ENCODE measurements at places on chromosomes 3 and 15. TPM values are rescaled to one million over a fixed set of nuclear protein-coding genes. Genes with fewer than 3 reads are reported as not detected.

Gene HTR3C
- not detected for polyA plus RNA-seq

DNA sequence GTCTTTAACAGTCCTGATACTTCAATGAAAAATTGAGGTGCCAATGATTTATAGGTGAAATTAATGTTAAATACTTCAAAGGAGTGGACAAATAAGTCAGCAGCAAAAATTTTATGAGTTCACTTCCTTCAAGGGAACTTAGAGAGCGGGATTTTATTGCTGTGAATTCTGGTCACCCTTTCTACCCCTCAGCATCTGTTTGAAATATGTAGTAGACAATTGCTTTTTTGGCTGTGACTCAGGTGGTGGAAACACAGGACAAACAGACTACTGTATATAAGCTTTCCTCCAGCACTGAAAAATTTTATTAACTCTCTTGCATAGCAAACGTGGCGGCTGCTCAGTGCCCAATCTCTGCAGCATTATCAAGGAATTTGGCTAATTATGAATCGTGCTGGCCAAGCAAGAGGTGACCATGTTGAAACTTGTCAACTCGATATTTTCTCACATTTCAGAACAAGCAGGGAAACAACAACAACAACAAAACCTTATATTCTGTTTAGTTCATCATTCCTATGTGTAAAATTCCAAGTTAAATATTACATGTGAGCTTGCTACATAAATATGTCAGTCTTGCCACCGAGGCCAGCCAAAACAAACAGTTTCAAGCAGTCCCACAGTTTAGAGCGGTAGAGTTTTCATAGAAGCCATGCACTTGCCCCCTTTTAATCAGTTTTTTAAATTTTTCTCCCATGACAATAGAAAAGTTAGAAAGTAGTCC, 420.2 kb downstream of the FOXP1 start:
- DNase-seq: no peak

DNA sequence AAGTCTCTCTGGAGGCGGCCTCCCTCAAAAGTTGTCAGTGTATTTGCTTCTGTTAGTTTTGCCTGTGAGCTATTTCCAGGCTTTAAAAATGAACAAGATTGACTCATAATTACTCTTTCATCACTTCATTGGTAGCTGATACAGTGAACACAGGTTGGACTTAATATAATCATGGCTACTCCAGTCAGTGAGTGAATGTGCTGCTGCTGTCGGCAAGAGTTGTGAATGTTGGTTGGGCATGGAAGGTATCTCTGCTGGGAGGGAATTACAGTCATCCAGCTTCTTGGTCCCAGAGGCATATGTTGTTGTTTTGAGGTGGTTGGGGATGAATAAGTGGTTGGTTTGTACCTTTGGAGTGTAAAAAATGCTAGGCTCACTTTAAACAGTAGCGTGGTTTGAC, 11.5 kb downstream of the TCF12 start:
- no peak for DNase-seq

DNA sequence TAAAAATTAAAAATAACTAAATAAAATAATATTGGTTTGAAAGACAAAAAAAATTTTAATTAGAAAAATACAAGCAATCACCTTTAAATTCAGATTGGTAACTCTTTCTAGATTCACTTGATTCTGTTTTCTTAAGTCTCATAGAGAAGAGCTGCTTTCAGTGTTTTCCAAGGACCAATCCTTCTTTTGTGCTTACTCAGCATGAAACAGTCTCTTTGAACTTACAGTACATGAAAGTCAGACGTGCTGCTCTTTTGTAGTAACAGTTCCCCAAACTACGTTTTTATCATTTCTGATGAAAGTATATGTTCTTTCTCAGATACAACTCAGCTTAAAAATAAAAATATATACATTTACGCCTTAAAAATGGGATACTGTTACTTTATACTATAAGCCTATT, 171.9 kb upstream of the CCDC54 start:
- DNase-seq: no peak

Gene CMTM8
- polyA plus RNA-seq: 12.5 TPM

Gene DNAJB11
- polyA plus RNA-seq: 70.2 TPM

DNA sequence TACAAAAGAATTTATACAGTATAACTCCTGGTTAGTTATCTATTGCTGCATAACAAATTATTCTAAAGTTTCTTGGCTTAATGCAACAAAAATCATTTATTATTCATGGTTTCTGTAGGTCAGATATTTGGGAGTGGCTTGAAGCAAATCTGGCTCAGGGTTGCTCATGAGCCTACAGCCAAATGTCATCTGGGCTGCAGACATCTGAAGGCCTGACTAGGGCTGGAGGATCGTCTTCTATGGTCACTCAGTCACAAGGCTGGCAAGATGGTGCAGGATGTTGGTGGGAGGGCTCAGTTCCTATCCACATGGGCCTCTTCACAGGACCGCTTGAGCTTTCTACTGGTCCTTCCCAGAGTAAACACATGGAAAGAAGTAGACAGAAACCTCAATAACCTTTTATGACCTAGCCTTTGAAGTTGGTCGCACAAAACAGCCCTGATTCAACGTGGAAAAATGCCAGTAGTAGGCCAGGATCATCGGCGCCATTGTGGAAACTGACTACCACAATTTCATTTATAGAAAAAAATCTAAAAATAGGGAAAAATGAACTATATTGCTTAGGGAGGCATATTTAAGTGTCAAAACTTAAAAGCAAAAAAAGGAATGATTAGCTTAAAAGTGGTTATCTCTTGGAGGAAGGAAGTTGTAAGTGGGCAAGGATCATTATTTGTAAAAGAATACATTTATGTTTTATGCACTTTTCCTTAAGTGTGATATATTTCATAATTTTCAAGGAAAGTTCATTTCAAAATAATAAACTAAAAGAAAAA, 9.9 kb upstream of the MITF start:
- no peak for DNase-seq

All from renal cortex interstitium (tissue), 15 donors.